Endodermal cell (in vitro differentiated cells): ENCODE measurements at places on chromosomes 5 and 9. TPM values are rescaled to one million over a fixed set of nuclear protein-coding genes. Genes with fewer than 3 reads are reported as not detected.

SLC36A3 gene
- total RNA-seq: not detected in 3 replicates

FRMPD1 gene
- 0.27 and 0.55 TPM in 2 replicates for total RNA-seq

TERT gene
- 7.1 to 12.1 TPM (median 9.3 TPM) in 3 replicates for total RNA-seq

HINT2 gene
- total RNA-seq: 40.0 to 48.6 TPM (median 44.9 TPM) in 3 replicates

TPRN gene
- 15.0 to 19.0 TPM (median 18.2 TPM) in 3 replicates for total RNA-seq

- no peak overlapping the region for H3K4me3 ChIP-seq
- peak; percentile 71 for DNase-seq
- no peaks in the 10 kb centered on the region for H3K4me1 ChIP-seq
- H3K36me3 ChIP-seq: no peaks in the 10 kb centered on the region
Observed at GRCh38 chr5:35369965-35370790, 139.9 kb upstream of the PRLR start.

- DNase-seq: no peak
- no peaks in the 10 kb centered on the region for H3K27me3 ChIP-seq
- H3K27ac ChIP-seq: no peak overlapping the region
- H3K4me3 ChIP-seq: no peak overlapping the region
Observed at GRCh38 chr5:78574731-78575161, 73.8 kb downstream of the LHFPL2 start.
